Endothelial cell (in vitro differentiated cells): ENCODE measurements at places on chromosomes 2 and 18.

- DNase-seq = no peak
Measured at GRCh38 chr18:25061395-25061794, 290.6 kb downstream of the ZNF521 start.

GRCh38 chr2:45254025-45254424 is 244.8 kb upstream of the SIX2 start:
- no peak for DNase-seq

- DNase-seq = no peak
Measured at GRCh38 chr18:27540111-27540510, 355.0 kb upstream of the CHST9 start.

DNA sequence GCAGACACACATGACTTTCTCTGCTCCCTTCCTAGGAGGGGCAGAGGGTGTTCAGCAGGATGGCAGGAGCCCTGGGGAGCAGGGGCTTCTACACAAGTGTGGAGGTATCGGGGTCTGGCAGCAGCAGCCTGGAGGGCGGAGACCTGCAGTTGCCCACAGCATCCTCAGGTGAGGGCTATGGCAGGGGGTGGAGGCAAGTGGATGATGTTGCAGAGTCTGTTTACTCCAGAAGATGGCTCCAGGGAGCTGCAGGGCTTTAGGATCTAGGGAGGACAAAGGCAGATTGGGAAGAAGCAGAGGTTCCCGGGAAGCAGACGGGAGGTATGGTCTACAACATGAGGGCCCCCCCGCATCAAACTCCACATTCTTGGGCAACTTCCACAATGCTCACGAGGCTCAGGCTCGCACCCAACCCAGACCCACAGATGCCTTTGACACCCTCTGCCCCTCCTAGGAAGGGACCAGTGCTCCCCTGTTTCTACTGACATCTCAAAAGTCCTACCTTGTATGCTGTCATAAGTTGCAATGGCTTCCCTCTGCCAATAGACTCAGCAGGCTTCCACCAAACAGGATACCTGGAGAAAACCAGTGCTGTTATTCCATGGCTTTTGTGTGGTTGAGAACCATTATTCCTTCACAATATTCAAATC is 12.0 kb upstream of the ATP6V1C2 start:
- DNase-seq = peak; percentile 41

GRCh38 chr2:19747310-19748072 is 154.3 kb downstream of the TTC32 start:
- no peak for DNase-seq

- no peak for DNase-seq
Measured at GRCh38 chr2:180523621-180524340, 456.6 kb upstream of the UBE2E3 start.

GRCh38 chr18:43846299-43846698 is 569.0 kb upstream of the SYT4 start:
- no peak for DNase-seq

DNA sequence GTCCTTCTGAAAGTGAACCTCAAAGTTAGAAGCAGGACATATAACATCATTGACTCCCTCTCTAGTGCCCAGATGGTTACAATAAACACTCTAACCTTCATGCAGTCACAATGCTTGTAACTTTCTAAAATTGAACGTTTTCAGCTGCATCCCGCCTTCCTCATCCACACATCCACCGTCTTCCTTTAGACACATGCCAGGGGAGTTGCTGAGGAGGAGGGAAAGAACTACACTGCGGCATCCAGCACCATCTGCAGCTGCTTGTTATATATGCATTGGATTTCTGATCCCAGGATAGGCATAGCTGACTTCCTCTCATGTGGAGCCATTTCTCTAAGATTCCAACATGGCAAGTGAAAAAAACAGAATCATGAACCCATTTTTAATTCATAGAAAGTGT is 96.8 kb downstream of the FBXO15 start:
- DNase-seq = no peak

DNA sequence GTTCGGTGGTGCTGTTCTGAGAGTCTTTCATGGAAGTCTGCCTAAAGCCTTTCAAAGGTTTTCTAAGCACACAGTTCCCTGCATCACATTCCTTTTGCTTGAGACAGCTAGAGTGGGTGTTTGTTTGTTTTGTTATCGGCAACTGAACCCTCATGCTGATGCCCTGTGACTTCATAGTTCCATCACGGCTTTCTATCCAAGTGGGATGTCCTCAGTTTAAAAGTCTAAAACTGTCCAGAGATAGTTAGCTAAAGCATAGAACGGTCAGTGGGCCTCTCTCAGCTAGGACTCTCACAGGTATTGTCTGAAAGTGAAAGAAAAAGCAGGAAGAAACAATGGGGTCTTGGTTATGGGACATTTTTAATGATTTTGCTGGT is 337.3 kb downstream of the OSR1 start:
- DNase-seq = no peak

DNA sequence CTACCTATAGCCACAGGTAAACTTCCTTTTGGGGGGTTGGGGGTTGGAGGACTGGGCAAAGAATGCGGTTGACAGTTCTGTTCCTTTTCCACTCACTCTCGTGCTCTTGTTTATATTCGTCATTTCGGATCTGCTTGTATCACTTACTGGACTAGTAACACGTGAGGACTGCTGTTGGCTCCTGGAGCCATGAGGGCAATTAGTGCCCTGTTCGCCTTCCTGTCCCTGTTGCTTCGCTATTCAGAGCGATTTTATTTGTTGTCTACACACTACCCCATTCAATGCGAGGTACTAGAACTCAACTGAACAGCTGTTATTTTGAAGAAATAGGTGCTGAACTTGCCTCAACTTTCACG is 1.1 kb downstream of the KCNJ3 start:
- DNase-seq = no peak

DNA sequence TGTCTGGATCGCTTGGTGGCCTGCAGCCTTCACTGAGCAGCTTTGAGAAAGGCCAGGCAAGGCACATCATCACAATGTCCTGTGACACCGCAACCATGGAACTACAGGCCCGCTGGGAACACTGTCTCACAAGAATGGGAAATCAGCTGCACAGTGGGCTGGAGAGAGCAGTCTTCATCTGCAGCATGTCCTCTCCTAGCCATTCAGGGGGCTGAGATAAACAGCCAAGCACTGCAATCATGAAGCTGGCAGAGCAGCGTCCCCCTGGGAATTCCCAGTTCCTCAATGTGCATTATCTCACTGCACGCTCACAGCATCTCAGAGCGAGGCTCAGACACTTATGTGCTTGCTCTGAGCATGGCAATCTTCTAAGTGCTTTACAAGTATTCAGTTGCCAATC is 1.9 kb downstream of the CMPK2 start:
- DNase-seq = no peak

DNA sequence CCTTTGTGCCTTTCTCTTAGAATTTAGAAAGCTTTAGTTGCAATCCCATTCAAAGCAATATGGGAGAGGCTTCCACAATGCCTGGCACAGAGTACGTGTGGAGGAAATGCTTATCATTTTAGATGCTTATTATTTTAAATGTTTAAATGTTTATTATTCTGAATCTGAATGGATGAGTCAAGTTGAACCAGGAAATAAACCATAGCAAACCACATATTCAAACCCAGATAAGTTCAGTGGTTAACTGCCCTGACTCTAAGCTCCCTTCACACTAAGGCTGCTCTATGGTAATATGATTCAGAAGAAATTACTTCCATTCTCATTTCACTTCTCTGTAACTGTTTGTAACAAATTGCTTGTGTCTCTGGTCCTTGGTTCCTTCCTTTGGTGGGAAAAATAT is 5.2 kb upstream of the PPP4R1 start:
- no peak for DNase-seq

GRCh38 chr2:15152382-15152781 is 408.8 kb downstream of the NBAS start:
- DNase-seq = no peak

GRCh38 chr2:118813601-118814339 is 33.7 kb downstream of the EN1 start:
- DNase-seq = no peak
